ENCODE measurements at places on chromosomes 2 and 18.
A peak's percentile ranks its signal among the peaks of the same experiment; 100 is the strongest.

- DNase-seq: no peak
Measured at GRCh38 chr18:34800381-34800780, 90.3 kb downstream of the DTNA start.

- no peak for DNase-seq
Measured at GRCh38 chr2:213524164-213524563, 239.9 kb downstream of the SPAG16 start.

DNA sequence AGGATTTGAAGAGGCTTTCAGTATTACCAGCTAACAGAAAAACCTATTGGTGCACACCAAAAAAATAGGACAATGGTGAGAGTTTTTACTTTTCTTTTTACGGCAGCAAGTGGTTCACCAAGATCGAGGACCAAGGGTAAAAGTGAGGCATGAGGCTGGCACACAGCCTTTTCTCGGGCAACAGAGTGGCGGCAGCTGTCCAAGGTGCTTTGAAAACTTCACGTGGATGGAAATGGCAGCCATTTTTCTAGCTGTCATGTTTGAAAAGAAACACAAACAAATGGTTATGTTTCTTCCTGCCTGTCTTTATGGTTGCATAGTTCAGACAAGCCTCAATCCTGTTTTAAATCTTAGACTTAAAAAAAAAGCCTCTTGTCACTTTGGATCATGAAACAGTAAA, 812.5 kb upstream of the CHAC2 start:
- DNase-seq: no peak

DNA sequence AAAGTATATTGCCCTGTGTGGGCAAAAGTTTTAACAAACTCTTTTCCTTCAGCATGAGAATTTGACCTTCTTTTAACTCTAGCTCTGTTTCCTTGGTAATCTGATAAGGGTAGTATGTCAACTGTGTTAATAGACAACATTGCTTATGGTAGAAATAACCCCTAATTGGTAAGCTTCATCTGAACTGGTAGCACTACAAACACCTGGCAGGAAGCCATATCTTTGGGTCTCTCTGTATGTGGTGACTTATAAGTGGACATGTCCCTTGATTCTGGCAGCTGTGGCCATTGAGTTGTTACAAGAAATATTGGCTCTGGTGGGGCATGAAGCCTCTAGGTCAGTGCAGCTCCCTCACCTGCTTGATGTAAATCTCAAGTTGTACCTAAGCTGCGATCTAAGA, 46.9 kb downstream of the MBD5 start:
- DNase-seq: no peak

- no peak for DNase-seq
Measured at GRCh38 chr2:143524559-143525401, 395.6 kb downstream of the ARHGAP15 start.

DNA sequence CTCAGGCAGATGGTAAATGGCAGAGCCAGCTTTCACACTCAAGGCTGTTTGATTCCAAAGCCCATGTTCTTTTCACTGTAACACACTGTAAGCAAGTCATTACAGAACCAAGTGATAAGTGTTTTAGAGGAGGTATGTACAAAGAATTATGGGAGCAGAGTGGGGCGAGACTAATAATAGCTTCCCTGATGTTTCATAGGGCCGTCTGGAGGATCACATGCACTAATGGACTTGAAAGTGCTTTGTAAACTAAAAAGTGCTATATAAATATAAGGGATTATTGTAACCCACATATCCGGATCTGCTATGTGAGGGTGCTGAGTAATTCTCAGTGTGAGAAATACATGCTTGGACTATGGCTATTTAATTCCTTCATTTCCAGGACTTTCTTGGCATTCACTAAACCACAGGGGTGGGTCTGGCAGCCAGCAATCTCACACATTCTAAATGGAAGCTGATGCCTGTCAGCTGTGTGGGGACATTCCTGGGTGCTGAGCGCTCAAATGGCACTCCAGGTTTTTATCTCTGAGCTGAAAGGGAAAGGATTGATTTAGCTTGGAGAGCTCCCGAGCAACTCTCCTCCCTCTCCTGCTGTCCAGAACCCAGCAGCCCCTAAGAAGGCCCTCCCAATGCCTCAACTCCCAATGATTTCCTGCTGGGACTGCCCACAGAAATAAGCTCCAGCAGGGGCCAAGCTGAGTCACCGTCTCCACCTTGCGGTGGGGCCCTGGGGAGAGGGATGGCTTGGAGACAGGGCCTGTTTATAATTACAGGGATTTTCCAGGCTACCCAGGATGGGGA, 222.8 kb downstream of the SOX11 start:
- no peak for DNase-seq

- peak; percentile 29 for DNase-seq
Measured at GRCh38 chr2:183248866-183249567, 124.8 kb downstream of the NUP35 start.

DNA sequence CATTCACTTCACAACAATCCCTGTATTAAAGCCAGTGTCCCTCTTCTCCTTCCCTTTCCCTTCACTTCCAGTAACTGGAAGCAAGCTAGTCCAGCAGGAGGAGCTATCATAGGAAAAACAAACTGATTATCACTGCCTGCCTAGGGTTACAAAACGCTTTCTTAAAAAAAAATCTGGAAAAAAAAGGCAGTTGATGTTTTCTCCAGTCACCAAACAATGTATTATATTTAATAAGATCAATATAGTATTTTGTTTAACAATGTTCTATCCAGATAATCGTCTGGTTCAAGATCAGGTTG, 78.8 kb upstream of the ITGB6 start:
- DNase-seq: peak; percentile 39

GRCh38 chr2:217713395-217714286, 289.2 kb downstream of the TNS1 start:
- peak; percentile 82 for DNase-seq

DNA sequence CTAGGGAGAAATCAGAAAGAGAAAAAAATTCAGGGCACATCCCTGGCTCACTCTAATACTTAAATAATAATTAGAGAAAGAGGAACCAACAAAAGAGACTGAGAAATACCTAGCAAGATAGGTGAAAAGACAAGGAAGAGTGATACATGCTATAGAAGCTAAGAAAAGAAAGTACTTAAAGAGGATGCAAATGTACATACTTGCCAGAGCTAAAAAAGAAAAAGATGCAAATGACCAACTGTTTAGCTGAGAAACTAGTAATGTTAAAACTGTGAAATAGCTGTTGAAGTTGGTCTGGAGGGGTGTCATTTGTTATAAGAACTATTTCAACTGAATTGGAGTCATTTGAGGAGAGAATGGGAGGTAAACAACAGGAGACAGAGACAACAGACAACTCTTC, 412.2 kb downstream of the SPAG16 start:
- DNase-seq: no peak

DNA sequence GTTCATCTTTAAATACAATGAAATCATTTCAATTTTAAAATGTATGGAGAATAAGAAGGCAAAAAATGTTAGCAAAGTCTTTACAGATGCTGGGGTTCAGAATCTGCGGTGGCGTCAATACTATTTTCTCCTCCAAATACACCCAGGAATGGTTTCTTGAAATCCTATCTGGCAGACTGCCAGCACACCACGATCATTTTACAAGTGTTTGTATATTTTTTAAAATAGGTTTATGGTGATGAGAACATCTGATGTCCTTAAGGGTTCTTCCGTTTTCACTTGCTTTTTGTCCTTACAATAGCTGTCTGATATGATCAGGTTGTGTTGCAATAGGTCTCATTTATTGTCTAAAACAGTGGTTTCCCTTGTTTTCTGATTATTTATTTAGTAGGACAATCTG, 89.6 kb downstream of the CMPK2 start:
- DNase-seq: no peak

DNA sequence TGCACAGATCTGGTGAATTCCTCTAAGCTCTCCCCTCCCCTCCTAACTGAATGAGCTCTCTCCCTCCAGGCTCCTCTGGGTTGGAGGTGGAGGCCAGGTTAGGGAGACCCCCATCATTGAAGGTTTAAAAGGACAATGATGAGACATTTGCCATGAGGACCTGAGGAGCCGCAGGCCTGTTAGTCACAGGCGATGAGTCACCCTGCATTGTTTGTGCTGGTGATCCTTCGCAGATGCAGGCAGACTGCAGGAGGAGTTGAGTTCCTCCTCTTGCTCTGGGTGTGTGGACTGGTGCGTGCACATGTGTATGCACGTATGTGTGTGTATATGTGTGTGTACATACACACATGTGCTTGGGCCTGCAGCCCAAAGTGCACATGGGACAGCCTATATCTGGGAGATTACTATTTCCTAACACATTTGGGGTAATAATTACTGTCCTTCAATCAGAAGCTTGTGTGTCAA, 42.0 kb downstream of the MCFD2 start:
- peak; percentile 89 for DNase-seq

GRCh38 chr2:237171396-237171795, 85.7 kb downstream of the COPS8 start:
- DNase-seq: peak; percentile 70

GRCh38 chr18:10418836-10419235, 35.6 kb upstream of the APCDD1 start:
- no peak for DNase-seq

GRCh38 chr2:86617153-86617552, 6.5 kb downstream of the RNF103 start:
- no peak for DNase-seq

DNA sequence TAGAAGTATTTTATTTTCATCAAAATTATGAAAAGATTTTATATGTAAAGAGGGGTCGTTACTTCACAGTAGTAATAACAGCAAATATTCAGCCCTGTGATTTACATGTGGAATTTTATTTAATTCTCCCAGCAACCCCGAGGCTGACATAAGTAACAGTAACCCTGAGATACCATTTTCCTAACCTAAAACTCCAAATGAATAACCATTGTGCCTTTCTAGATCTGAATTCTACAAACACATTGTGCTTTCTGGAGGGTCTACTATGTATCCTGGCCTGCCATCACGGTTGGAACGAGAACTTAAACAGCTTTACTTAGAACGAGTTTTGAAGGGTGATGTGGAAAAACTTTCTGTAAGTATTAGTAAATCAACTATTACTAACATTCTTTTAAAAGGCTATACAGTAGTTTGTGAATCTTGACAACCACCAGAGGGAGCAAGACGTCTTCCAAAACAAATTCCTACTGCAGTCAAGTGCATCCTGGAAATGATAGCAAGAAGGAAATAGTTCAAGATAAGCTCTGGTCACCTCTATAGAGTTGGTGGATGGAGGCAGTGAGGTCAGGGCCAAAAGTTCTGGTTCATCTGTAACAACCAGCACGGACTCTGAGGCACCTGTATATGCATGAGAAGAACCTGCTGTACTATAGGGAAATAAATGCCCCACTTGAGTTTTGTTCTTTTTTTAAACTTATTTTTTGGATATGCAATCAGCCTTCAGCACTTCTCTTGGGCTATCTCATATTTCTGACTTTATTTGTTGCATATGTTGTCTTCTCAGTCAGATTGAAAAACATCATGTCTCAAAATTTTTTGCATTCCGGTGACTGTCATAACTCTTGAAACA, 37.4 kb downstream of the ACTR2 start:
- DNase-seq: peak; percentile 62

DNA sequence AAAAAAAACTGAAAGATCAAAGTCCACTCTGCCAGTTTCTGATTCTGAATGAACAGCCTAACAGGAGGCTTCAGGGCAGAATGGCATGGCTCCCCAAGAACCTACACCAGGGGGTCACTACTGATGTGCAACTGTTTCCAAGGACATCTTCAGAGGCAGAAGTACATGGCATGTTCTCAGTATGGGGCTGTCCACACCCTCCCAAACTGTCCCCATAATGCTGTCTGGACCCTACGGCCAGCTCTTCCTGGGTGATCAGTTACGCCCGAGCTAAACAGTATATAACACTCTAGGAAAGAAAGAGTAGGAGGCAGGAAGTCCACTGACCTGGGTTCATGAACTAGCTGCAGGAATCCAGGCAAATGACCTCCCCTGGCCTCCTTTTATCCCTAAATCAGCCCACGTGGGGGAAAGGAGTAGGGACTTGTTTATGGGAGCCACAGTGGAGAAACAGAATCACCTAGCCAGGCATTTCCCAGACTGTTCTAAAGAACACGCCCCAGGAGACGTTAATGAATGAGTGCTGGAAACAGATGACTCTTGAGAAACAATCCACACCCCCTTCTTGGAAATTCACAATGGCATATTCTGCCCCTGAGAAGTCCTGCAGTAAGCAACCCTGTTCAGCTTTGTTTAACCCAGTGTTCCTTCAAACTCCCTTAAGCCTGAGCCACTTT, 2.5 kb downstream of the TMBIM1 start:
- peak; percentile 47 for DNase-seq

- DNase-seq: no peak
Measured at GRCh38 chr2:45637440-45637839, 14.0 kb upstream of the PRKCE start.

DNA sequence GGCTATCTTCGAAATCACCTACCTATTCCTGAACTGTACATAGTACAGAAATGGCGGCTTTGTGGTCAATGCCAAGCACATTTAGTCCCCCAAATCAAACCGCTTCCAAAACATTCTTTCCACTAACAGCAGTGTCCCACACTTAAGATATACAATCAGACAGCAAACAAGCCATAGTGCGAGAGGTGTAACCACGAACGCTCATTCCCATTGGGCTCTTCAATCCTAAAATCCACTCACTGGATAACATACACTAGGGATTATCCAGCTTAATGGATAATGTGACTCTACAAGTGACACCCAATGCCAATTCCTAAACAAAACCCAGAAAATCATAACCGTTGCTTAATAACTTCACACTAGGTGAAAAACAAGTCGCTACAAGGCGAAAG, 2.0 kb downstream of the XPO1 start:
- no peak for DNase-seq

DNA sequence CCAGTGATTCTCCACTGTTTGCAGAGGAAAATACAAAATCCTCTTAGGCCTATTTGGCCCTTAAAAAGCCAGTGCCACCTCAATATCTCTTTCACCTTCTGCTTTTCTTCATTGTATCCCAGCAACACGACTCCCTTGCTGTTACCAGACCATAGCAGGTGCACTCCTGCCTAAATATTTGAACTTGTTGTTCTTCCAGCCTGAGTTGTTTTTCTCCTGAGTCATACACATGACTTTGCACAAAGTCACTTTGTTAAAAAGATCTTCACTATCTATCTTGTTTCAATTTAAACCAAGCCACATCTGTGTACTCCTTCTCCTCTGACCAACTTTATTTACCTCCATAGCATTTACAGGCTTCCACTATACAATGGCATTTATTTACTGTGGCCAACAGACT, 103.6 kb downstream of the LRRTM4 start:
- DNase-seq: no peak

DNA sequence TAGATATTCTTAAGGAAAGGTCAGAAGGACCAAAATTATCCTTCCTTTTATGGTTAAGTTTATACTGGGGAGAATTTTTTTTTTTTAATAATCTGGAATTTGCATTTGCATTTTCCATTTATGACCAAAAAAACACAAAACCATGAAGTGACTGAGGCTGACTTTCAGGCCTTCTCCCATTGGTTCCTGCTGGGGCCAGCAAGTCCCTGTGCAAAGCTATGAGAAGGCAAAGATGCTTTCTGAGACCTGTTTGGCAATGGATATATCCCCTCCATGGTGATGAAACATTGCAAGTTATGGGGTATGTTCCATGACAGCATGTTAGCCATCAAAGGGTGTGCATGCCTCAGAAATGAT, 60.8 kb downstream of the KIAA2012 start:
- DNase-seq: no peak

- peak; percentile 46 for DNase-seq
Measured at GRCh38 chr2:160033732-160034392, 28.6 kb downstream of the PLA2R1 start.
